ENCODE measurements at places on chromosomes 5 and 9.

DNA sequence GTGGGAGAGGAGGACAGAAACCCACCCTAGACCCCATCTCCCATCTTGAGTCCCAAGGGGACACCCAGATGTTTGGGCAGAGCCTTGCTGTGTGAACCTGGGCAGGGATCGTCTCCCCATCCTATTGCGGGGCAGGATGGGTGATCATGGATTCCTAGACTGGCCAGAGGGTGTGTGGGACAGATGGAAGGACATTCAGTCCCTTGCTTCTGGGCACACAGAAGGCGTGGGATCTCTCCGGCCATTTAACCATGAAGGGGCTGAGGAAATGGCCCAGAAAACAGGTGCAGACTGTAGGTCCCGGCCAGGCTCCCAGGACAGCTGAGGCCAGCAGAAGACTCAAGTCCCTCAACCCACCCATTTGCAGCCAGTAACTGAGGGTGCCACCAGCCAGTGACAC lies 29.9 kb downstream of the PTGES start:
- H3K4me1 ChIP-seq, result peaks cover 8% of the 10 kb centered on the region
- peaks cover 9% of the 10 kb centered on the region for H3K27me3 ChIP-seq
- no peaks in the 10 kb centered on the region for H3K36me3 ChIP-seq

DNA sequence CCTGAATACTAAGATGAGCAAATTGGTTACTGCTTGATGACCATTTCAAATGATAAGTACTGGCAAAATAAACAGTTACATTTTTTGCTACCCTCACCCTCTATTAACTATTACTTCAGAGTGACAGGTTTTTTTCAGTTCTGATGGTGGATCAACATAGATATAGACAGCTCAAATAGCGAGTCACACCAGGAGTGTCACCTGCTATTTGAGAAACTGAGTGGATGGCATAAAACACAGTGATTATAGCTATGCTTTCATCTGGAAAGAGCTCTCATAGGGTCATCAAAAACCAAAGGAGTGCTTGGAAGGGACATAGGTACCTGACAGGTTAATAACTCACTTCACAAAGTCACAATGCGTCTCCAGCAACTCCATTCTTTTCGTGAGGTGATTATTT lies 244.5 kb upstream of the C9orf72 start:
- H3K4me3 ChIP-seq, result no peak overlapping the region
- no peaks in the 10 kb centered on the region for H3K27me3 ChIP-seq
- no peak overlapping the region for H3K27ac ChIP-seq
- DNase-seq, result no peak
- H3K36me3 ChIP-seq, result no peaks in the 10 kb centered on the region

GRCh38 chr9:91374939-91375338 lies 13.2 kb upstream of the AUH start:
- H3K36me3 ChIP-seq, result no peaks in the 10 kb centered on the region
- no peaks in the 10 kb centered on the region for H3K27me3 ChIP-seq
- DNase-seq, result no peak
- H3K27ac ChIP-seq, result no peak overlapping the region

DNA sequence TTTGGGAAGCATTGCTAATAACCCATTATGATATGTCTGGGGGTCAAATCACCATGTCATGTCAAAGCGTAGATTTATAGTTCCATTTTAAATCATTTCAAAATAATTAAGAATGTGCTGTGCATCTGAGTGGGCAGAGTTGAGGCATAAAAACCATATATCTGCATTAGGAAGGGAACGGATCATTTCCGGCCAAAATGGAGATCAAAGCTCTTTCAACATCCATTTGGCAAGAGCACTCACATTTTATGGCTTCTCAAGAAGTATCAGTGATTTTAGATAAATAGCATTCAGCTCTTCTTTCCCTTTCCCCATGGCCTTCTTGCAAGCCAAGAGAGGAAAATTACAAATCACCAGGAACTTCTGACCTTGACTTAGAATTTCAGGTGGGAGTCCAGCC lies 89.9 kb downstream of the HSPA4 start:
- H3K36me3 ChIP-seq, result no peaks in the 10 kb centered on the region
- no peak overlapping the region for H3K4me3 ChIP-seq
- H3K27me3 ChIP-seq, result no peaks in the 10 kb centered on the region

- H3K27ac ChIP-seq, result no peak overlapping the region
- no peaks in the 10 kb centered on the region for H3K4me1 ChIP-seq
- DNase-seq, result no peak
- H3K27me3 ChIP-seq, result no peaks in the 10 kb centered on the region
- H3K36me3 ChIP-seq, result no peaks in the 10 kb centered on the region
Measured at GRCh38 chr9:33791117-33791516, 4.2 kb upstream of the PRSS3 start.

DNA sequence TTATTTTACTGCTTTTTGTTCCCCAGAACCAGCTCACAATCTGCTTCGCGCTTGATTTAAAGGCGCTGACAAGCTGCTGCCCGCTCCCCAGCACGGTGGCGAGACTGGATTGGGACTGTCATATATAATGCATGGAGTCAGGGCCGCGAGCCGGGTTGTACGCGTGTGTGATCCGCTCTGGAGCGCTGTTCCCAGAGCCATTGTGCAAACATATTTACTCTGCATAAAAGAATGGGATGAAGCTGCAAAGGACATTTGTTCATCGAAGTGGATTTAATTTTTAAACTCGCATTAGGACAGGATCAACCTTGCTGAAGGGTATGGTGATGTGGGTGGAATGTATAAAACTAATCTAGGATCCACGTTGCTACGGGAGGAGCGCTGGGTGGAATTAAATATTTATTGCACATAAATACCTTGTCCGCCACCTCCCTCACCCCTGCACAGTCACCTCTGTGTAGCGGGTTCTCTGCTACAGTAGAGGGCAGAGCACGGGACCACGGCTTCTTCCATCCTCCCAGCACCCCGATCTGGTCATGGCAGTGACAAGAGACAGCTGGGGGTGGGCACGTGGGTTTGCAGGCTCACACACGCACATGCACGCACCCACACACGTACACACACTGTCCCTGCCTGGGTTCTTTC lies 18.1 kb upstream of the FCN1 start:
- H3K4me3 ChIP-seq, result no peak overlapping the region
- H3K27me3 ChIP-seq, result peaks cover 62% of the 10 kb centered on the region
- H3K36me3 ChIP-seq, result no peaks in the 10 kb centered on the region
- no peak for DNase-seq
- H3K27ac ChIP-seq, result no peak overlapping the region

GRCh38 chr5:173848986-173849596 lies 39.1 kb upstream of the CPEB4 start:
- H3K27me3 ChIP-seq, result no peaks in the 10 kb centered on the region
- no peak overlapping the region for H3K4me3 ChIP-seq
- H3K36me3 ChIP-seq, result no peaks in the 10 kb centered on the region

DNA sequence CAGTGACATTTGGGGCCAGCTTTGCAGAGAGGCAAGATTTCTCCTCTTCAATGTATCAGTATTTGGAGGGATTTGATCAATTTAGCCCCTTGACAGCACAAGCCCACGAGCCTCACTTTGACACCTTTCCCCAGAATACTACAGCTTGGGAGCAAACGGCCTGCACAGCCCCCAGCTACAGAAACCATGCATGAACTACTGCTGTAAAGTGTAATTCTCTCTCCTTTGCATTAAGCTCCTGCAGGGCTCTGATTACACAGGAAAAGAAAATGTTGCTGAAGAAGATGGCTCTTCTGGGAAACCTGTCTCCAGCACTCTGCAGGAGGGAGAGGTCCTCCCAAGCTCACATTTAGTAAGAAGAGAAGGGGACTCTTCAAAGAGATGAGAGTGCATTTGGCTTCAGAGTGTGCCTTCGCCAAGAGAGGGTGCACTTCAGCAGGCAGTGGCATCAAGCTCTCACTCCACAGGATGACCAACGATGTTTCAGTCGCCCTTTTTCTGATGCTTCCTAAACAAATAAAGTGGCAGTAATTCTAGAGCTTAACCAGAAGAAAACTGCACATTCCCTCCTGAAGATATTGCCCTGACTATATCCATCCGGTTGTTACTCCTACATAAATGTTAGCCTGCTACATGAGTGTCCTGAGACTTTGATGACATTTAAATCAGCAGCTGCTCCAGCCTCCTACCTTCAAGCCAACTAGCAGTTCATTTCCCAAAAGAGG lies 272.2 kb downstream of the AUH start:
- peak; percentile 34 for DNase-seq
- peaks cover 3% of the 10 kb centered on the region for H3K27me3 ChIP-seq
- H3K4me1 ChIP-seq, result no peaks in the 10 kb centered on the region
- H3K4me3 ChIP-seq, result no peak overlapping the region
- H3K27ac ChIP-seq, result no peak overlapping the region

DNA sequence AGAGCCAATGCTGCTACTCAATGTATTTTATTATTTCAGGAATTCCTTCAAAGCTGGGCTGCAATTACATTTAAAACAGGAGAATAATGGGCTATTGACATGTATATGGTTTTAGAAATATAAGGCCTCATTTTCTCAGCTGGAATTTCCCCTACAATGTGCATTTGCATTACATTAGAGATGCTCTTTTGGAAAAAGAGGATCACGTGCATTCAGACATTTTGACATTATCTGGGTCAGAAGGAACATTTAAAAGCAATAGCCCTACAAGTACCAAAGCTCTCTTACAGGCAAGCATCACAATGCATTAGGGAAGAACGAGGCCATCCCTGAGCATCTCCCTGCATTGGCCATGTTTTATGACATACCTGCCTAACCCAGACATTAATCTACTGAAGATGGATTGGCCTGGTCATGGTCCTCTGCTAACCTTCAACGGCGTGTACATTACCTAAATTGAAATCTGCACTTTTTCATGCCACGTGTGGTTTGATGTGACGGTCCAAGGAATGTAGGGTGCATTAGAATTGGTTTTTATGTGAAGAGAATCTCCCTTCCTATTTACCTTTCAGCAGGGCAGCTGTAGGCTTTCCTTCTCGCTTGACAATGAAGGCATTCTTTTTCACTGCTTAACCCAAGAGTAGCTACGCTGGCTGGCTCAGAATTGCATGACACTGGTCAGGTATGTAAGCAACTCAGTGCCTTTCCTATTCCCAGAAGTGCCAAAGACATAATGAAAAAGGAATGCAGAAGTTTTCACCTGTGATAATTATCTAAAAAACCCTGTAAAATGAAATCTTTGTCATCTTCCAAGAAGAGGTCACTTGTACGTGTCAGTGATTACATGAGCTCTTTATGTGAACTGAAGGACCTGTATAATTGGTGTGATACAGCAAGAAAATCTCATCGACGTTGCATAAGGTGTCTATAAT lies 212.3 kb upstream of the MPDZ start:
- H3K27ac ChIP-seq, result no peak overlapping the region
- H3K4me3 ChIP-seq, result no peak overlapping the region
- H3K4me1 ChIP-seq, result no peaks in the 10 kb centered on the region

DNA sequence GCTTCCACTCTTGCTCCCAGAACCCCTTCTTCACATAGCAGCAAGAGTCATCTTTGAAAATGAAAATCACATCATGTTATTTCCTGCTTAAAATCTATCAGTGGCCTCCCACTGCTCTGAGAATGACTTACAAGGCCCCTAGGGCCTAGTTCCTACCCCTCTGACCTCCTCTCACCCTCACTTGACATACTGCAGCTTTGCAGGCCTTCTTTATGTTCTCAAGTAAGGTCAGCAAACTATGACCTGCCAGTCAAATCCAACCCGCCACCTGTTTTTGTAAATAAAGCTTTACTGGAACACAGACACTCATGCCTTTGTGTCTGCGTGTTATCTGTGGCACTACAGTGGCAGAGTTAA lies 185.7 kb downstream of the NR3C1 start:
- no peak overlapping the region for H3K27ac ChIP-seq
- H3K4me1 ChIP-seq, result peaks cover 17% of the 10 kb centered on the region
- H3K4me3 ChIP-seq, result no peak overlapping the region
- no peaks in the 10 kb centered on the region for H3K36me3 ChIP-seq
- DNase-seq, result no peak

- no peak for DNase-seq
- H3K27ac ChIP-seq, result 0 out of 2 replicates have a peak overlapping the region, but pooled peaks have one; percentile 17
- peaks cover 95% of the 10 kb centered on the region for H3K36me3 ChIP-seq
- no peak overlapping the region for H3K4me3 ChIP-seq
Measured at GRCh38 chr5:87393331-87393730, 19.4 kb downstream of the CCNH start.

- no peaks in the 10 kb centered on the region for H3K27me3 ChIP-seq
- peak overlapping the region; percentile 95 for H3K27ac ChIP-seq
Measured at GRCh38 chr9:34991607-34992375, 2.2 kb downstream of the DNAJB5 start.
